Globus pallidus (tissue), 1 donor: ENCODE measurements at places on chromosomes 3 and 15.

- peak; percentile 39 for DNase-seq
These were observed 610 bp downstream of the ARID3B start for GRCh38 chr15:74541494-74542165.

DNA sequence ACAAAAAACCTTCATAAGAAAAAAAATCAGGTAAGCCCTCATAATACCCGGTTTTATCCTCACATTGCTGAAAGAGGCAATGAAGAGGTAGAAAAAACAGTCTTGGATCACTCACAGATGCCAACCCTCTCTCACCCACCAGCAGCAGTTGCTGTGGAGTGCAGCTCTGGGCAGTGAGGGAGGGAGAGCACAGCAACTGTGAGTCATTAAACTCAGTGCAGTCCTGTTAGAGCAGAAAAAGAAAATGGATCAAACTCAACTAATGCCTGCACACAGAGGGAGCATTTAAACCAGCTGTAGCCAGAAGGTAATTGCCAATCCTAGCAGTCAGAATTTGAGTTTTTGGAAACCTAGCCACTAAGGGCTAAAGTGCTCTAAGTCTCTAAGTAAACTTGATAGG, 1050.6 kb upstream of the ALCAM start:
- no peak for DNase-seq

GRCh38 chr3:41881233-41881821, 80.6 kb downstream of the ULK4 start:
- DNase-seq = peak; percentile 27

DNA sequence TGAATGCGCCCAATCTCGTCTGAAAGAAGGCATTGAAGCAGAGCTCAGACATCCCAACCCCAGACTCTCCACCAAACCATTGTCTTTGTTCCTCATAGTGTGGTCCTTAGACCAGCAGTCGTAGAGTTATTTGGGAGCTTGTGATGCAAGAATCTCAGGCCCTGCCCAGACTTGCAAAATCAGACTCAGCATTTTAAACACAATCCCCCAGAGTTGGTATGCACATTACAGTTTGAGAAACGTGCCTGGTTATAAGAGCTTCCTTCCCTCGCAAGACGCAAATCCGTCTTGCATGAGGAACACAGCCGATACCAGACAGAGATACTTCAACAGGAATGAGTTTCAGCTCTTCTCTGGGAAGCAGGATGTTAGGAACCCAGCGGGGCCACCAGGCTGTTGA, 38.9 kb upstream of the IREB2 start:
- DNase-seq = no peak

DNA sequence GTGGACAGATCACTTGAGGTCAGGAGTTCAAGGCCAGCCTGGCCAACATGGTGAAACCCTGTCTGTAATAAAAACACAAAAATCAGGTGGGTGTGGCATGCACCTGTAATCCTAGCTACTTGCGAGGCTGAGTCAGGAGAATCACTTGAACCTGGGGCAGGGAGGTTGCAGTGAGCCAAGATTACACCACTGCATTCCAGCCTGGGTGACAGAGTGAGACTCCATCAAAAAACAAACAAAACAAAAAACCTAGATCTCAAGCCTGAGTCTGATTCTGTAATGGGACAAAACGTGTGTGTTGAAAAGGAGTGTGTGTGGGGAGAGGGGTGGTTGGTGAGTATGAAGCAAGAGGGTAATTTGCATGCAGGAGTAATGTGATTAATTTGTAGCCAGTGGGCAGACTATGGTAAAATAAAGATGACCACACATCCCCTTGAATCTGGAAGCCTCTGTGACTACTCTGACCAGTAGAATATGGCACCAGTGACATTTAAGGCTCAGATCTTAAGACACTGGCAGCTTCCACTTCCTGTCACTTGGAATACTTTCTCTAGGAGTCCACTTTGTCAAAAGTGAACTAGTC, 18.4 kb upstream of the OPA1 start:
- no peak for DNase-seq

GRCh38 chr3:119664850-119665379, 4.5 kb upstream of the POPDC2 start:
- no peak for DNase-seq

GRCh38 chr15:44584162-44584749, 47.3 kb downstream of the EIF3J start:
- no peak for DNase-seq

DNA sequence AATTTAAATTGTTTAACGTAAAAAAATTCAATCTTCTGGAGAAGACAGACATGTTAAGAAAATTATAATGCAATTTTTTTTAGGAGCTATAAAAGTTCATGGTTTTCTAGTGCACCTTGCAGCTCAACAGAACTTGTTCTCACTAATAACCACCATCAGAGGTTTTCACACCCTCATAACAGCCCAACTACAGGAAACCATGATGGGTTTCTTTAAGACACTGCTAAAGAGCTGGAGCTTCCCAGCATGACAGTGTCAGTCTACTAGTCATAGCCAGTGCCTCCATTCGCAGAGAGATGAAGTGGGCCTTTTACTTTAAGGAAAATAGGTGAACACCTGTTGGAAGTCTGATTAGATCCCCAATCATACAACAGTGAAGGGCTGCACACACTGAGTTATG, 224.1 kb upstream of the TRIM42 start:
- DNase-seq = no peak

GRCh38 chr3:10008588-10009344, 17.5 kb upstream of the FANCD2 start:
- peak; percentile 76 for DNase-seq

- no peak for DNase-seq
These were observed 111.1 kb upstream of the FOXB1 start for GRCh38 chr15:59892985-59893384.

DNA sequence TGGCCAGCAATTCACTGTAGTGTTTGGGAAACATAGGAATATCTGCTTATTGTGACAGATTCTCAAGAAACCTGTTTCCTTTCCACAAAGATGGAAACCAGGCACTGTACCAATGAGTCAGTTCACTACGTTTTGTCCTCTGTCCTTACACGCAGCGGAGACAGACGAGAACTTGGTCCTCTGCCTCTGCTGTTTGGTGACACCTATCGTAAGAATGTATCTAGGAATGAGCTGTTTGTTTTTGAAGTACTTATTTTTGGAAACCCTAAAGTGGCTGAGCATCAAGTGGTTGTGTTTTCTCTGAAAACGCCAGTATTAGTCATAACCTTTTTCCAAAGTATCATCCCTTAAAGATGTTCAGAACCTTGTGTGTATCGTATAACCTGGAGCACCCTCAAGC, 93.0 kb downstream of the PGPEP1L start:
- DNase-seq = no peak
